ENCODE measurements at places on chromosomes 16 and 17.

GRCh38 chr17:55883149-55883548 lies 132.3 kb downstream of the PCTP start:
- DNase-seq = no peak

- no peak for DNase-seq
Observed at GRCh38 chr17:66667491-66668030, 167.4 kb upstream of the CACNG5 start.

GRCh38 chr17:32386844-32387243 lies 36.9 kb downstream of the ZNF207 start:
- no peak for DNase-seq

GRCh38 chr17:75754378-75755204 lies 10.4 kb downstream of the GALK1 start:
- no peak for DNase-seq

DNA sequence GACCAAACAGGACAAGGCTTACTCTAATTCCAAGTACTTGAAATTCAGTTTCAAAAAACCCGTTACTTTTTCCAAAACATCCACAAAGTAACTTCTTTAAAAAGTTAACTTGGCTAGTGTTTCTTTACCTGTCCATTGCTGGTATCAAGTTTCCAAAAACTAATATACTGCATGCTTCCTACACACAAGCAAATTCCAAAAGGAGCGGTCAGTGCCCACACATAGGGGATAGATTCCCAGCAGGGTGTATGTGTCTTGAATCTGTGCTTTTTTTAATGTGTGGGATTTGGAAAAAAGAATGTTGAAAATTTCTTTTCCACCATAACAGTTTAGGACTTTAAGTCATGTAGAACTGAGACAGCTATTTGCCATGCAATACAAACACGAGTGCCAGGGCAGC lies 367.8 kb upstream of the SOX9 start:
- DNase-seq = no peak

DNA sequence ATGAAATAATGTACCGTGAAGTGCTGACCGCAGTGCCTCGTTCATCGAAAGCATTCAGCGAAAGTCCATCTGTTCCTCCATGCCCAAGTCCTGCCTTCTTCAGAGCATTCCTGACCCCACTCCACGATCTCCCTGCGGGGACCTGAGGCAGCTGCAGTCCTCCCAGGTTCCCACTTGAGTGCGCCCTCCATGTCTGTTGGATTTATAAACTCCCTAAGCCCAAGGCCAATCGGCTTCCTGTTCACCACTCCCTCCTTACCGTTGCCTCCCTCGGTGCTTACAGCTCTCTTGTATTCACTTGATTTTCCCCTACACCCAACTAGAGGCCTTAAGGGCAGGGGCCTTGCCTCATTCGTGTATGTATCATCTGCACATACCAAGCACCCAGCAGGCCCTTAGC lies 2.8 kb downstream of the RAD51D start:
- no peak for DNase-seq

DNA sequence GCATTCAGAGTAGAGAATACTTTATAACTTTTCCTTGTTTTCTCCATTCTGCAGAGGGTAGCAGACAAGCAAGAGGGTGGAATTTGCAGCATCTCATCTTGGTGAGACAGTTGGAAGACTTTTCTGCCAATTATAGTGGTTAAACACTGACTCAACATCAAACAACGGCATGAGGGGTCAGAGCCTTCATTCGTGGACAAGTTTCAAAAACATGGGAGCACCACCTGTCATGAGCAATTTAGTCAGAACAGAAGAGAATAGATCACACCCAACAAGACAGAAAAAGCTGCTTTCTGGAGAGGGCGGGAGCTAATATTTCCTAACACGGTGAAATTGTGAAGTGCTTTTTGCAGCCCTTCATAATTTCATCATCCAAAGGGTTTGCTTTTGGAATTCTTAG lies 17.9 kb upstream of the ZNF652 start:
- no peak for DNase-seq

DNA sequence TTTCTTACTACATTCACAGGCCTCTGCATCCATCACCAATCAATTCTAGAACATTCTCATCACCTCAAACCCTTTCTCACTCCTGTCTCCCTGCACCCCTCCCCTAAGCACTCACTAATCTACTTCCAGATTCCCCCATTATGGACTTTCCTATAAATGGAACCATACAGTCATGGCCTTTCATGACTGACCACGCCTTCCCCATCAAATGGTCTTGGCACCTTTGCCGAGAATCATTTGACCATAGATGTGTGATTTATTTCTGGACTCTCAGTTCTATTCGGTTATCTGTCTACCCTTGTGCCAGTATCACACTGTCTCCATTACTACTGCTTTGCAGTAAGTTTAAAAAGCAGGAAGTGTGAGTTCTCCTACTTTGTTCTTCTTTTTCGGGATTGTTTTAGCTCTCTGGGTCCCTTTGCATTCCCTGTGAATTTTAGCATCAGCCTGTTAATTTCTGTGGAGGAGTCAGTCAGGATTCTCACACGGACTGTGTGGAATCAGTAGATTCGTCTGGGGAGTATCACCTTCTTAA lies 27.5 kb downstream of the GTF3C1 start:
- DNase-seq = no peak

- no peak for DNase-seq
Observed at GRCh38 chr16:68823401-68824135, 19.8 kb upstream of the TANGO6 start.

DNA sequence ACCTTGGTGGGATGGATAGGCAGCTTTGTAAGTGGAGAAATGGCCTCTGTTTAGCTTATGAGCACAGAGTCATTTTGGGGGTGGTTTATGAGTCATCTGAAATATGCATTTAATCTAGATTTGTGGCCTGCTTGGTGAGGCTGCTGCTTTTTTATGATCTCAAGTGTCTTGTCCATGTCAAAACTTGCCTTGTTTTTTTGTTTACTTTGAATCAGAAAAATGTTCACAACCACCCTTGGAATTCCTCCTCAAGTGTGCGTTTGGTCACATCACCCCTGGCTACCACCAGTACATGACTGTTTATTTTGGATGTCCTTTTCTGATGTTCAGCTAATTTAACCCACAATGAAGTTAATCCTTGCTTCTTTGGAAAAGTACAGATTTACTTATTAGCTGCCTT lies 64.6 kb downstream of the FTO start:
- DNase-seq = no peak

DNA sequence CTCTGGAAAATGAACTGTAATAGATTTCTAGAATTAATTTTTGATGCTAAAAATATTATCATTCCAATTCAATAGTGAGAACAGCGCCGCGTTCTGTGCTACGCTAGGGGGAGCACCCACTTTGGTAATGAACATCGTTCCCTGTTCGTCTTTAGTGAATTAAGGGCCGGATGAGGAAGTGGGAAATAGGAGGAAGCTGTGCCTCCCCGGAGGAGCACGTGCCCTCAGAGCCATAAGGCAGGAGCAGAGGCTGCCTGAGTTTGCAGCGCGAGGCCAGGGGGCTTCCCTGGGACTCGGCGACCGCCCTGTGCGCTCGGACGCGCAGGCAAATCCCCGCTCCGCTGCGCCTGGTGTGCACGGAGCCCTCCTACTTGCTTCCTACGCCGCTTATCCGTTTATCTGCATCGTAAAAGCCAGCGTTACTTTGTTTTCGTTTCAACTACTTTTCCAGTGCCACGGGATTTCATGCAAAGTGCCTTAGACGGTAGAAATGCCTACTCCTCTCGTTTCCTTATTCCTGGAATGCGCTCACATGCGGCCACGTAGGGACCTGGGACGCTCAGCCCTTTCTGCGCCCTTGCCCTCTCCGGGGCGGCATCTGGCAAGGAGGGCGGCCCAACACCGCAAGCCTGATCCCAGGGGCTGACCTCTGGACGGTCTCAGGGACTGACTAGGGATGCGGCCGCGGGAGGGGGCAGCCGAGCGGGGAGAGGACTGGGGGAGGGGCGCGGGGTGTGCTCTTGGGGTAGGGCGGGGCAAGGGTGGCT lies 76.4 kb downstream of the KCNJ12 start:
- peak; percentile 82 for DNase-seq

DNA sequence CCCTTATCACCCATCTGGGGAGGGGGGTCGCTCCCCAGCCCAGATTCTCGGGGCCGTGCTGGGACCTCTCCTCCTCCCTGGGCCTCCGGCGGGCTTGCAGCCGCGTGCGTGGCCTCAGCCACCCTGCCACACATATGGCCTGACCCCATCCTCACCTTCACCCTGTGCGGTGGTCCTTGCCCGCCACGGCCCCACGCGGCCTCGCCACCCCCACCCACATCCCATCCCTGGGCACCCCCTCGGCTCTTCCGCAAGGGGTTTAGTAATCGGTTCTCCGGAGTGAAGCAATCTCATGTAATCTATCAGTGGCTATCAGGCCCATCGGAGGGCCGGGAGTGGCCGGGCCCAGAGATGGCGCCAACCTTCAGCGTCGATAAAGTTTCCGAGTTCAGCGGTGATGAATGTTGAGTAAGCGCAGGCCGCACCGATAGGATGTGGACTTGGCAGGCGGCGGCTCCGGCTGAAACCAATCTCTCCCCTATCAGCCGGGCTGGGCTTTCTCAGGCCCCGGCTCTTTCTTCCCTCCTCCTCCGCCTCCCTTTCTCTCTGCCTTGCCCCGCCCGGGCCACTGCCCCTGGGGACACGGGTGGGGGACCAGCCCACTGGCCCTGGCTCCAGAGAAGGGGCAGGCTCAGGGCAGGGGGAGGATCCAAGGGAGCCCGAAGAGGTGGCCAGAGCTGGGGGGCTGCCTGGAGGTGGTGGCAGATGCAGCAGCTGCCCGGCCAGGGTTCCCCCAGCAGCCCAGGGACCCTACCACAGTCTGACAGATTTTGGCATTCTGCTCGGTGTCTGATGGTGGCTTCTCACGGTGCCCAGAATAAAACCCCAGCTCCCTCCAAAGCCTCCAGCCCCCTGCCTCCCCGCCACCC lies 20.8 kb downstream of the ZFPM1 start:
- no peak for DNase-seq

DNA sequence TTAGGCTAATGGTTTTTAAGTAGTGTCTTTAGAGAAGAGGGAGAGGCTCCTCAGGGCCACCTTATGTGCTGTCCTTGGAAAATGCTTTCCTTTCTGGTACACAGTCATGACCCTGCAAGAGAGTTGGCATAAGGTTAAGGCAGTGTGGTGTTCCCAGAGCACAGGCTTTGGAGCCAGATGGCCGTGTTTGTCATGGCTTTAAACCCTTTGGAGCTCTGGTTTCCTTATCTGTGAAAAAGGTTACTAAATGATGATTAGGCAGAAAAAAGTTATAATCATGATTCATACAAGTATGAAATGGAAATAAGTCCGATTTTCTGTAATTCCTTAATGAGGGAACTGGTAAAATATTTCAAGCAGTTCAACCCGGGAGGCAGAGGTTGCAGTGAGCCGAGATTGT lies 13.2 kb downstream of the UTP4 start:
- no peak for DNase-seq

GRCh38 chr16:76175718-76176117 lies 101.5 kb upstream of the CNTNAP4 start:
- DNase-seq = no peak

DNA sequence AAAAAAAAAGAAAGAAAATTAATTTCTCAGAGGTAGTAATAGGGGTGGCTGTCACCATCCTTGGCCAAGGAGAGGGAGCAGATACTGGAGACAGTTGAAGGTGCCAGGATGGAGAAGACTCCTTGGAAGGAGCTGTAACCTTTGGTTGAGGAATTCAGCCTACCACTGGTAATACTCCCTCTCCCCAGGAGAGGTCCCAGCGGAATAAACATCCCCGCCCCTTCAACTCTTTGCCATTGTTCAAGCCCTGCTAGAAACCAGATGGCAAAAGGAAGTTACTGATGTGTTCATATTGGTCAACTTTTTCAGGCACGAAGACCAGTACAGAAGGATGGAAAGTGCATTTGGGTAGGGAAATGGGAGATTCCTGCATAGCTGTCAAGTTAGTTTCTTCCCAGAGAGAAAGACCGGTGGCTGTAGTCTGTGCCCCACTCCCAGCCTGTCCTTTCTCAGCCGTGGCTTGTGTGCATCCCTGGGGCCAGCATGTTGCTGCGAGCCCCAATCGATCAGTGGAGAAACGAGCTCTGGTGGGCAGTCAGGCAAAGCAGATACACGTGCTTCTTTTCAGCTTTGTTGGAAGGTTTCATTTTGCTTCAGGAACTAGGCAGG lies 612.1 kb downstream of the MAF start:
- DNase-seq = no peak

- DNase-seq = no peak
Observed at GRCh38 chr16:78639775-78640174, 540.3 kb downstream of the WWOX start.

GRCh38 chr16:65855171-65856145 lies 511.0 kb upstream of the CDH5 start:
- DNase-seq = no peak

- DNase-seq = no peak
Observed at GRCh38 chr17:48564188-48565021, 13.7 kb downstream of the HOXB4 start.

DNA sequence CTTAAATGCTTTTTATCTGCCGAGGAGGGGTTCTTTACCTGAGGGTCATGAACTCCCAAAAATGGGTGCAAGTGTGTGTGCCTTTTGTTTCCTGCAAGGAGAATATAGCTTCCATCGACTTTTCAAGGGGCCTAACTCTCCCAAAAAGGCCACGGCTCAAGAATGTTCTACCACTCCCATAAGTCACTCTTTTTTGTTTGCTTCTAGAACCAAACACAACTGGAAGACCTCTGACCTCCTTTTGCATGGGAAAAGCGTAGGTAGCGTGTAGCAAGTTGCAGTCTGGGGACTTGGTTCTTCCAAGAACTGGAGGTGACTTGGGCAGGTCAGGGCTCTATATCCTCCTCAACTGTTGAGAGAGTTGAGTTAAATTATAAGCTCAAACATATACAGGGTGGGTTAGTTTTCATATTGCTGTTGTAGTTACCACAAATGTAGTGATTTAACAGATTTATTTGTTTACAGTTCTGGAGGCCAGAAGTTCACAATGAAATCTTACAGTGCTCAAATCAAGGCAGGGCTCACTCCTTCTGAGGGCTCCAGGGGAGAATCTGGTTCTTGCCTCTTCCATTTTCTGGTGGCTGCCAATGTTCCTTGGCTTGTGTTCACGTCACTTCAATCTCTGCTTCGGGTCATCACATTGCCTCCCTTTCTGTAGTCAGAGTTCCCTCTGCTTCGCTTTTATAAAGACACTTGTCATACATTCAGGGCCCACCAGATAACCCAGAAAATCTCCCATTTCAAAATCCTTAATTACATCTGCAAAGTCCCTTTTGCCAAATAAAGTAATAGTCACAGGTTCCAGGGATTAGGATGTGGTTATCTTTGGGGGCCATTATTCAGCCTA lies 1.4 kb downstream of the TMEM97 start:
- no peak for DNase-seq

DNA sequence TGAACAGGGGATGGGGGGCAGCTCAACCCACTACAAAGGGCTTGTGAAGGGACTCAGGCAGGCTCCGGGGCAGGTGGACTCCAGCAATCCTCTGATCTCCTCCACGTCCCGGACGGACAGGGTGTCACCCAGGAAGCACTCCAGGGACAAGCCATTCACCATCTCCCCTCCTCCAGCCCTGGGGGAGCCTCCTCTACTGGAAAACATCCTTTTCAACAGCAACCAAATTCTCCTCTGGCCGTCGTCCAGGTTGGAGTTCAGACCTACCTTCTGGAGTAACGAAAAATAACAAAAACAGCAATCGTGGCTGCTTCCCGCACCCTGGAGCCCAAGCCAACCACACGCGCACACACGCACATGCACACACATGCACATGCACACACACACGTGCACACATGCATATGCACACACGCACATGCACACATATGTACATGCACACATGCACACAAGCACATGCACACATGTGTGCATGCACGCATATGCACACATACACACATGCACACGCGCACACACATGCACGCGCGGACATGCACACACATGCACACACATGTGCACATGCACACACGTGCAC lies 8.9 kb upstream of the RBFOX3 start:
- DNase-seq = peak; percentile 31

- DNase-seq = no peak
Observed at GRCh38 chr16:53944025-53944424, 240.1 kb downstream of the FTO start.
